Activated CD8-positive, alpha-beta memory T cell treated with anti-CD3 and anti-CD28 coated beads, Interleukin-2, amount 50 U/mL, for 48 hours (primary cell): ENCODE measurements at places on chromosomes 4 and X.
A peak's percentile ranks its signal among the peaks of the same experiment; 100 is the strongest.

- DNase-seq = no peak
These were observed 69.8 kb downstream of the SHROOM3 start for GRCh38 chr4:76504613-76505465.

DNA sequence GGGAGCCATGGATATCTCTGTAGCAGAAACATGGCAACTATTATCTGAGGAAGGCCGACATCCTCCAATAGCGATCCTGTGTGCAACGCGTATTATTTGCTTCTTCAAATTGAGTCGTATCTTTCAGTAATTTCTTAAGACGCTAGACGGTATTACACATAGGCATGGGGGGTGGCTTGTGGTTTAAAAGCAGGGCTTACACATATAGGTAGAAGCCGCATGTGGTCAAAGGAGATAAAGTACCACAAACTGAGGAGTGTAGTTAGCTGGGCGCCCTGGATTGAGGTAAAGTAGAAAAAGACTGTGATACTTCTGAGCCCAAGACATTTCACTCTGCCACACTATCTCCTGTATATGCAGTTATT is 94.6 kb downstream of the SORBS2 start:
- no peak for DNase-seq

- DNase-seq = no peak
These were observed 28.5 kb downstream of the TRIM2 start for GRCh38 chr4:153232768-153233167.

DNA sequence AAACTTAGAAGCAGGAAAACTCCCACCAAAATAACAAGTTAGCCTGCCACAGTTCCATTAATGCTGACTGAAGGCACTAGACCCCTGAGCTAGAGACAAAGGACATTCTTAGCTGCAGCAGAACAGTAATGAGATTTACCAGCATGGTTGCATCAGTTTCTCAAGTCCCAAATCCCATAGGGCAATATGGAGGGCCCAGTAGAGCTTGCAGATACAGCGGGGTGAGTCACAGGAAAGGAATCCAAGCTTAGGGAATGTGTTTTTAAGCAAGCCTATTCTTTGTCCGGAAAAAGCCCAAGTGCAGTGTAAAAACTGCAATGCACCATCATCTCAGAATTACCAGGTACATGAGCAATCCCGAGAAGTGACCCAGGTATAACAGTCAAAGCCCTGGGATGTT is 51.3 kb upstream of the EXOC1L start:
- no peak for DNase-seq

- DNase-seq = no peak
These were observed 40.8 kb upstream of the CHRDL1 start for GRCh38 chrX:110836451-110836850.

GRCh38 chrX:153378607-153379006 is 22.5 kb downstream of the PNMA6E start:
- DNase-seq = no peak

- DNase-seq = no peak
These were observed 129.8 kb downstream of the PTTG2 start for GRCh38 chr4:38089961-38090360.

DNA sequence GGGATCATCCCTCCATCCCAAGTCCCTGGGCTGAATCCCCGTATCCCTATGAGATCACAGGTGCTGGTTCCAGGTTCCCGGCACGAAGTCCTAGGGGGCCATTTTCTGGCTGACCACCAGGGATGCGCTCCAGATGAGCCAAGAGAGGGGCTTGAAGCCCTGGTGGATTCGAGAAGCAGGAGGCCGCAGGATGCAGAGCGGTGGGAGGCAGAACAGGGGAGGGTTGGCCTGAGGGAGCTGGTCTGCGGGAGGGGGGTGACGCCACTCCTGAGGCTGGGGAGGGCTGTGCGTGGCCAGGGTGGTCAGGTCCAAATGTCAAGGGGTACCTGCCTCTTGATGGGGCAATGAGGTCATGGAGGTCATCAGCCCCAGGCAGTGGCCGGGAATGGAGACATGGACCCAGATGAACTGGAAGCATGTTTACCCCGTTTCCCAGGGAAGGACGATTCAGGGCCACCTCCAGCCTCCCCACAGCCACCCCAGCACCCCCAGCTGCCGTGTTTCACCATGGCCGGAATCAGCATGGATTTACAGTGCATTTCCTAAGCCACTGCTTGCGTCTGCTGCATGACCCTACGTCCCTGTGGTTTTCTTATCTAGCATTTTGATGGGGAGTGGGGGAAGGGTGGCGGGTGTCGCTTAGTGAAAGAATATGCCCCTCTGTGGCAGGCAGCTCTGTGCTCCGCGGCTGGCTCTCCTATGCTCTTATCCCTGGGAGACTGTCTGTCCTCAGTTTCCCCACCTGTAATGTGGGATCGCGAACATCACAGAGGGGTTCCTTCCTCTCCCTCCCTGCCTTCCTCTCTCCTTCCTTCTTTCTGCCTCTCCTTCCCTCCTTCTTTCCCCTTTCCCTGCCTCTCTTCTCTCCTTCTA is 17.0 kb upstream of the HTRA3 start:
- no peak for DNase-seq

DNA sequence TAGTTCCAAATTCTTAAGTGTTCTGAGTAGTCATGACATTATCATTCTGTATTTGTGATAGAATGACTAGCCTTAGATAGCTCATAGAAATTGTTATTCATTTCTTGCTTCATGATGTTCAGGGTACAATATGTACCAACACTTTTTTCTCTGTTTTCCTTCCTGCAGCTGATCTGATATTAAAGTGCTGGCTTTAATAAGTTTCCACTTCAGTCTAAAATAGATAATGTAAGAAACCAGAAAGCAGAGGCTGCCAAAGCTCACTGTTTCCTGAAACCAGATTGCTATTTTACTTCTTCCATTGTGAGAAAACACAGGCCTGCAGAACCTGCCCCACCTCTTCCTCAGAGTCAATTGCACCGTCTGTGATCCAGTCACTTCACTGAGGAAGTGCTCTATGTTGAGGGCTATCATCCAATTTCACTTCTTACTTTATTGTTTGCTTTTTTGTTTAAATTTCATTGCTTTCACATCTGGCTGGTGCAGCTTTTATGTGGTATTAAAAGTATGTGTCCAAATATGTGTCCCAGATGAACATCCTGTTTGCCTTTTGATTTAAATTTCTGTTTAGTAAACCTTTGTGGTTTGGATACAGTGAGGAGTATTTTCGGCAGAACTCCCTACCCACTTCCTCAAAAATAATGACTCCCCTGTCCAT is 652.1 kb downstream of the ANKRD50 start:
- no peak for DNase-seq

DNA sequence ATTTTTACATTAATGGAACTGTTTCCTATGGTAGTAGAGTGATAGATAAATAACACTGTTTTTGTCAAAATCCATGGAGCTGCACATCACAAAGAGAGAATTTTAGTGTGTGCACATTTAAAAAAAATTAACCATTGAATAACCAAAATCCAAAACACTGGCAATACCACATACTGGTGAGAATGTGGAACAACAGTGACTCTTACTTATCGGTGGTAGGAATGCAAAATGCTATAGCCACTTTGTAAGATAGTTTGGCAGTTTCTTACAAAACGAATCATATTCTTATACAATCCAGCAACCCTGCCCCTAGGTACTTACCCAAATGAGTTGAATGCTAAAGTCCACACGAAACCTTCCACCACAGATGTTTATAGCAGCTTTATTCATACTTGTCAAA is 229.6 kb upstream of the GPR101 start:
- DNase-seq = no peak

- no peak for DNase-seq
These were observed 44.8 kb upstream of the PITX2 start for GRCh38 chr4:110667670-110668069.

GRCh38 chrX:12843061-12843667 is 23.7 kb upstream of the TLR7 start:
- DNase-seq = no peak

DNA sequence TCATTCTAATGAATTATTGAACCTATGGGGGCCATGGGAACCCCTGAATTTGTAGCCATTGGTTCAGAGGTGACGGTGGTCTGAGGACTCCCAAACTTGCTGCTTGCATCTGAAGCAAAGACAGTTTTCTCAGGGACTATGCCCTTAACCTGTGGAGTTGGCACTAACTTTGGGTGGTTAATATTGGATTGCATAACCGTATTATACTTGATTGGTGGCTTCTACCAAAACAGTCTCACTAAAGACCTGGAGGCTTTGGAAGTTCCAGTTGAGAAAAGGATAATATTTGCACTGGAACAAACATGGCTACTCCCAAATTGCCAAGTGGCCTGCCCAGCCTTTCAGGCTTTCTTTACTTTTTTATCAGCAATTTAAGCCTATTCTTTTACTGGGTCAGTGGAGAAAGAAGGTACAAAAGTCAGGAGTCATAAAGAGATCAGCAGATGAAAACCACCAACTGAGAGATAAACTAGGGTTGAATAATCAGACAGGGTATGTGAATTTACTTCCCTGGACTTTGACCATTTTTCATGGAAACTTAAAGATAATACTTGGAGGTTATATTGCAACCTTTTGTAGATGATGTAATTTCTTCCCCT is 7.9 kb upstream of the KLHL8 start:
- no peak for DNase-seq

DNA sequence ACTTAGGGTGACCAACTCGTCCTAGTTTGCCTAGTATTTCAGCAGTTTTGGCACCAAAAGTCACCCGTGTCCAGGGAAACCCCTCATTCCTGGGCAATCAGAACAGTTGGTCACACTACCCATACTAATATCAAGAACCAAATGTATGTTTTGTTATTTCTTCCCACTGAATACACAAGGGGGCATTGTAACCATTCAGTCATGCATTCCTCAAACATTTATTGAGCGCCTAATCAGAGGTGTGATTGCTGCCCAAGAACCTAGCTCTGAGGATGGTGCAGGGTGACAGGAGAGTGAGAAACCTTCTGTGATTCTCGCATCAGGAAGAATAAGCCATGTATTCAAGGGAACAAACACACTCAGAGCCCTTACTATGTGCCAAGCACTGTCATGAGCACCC is 69.8 kb upstream of the RAI2 start:
- DNase-seq = no peak

DNA sequence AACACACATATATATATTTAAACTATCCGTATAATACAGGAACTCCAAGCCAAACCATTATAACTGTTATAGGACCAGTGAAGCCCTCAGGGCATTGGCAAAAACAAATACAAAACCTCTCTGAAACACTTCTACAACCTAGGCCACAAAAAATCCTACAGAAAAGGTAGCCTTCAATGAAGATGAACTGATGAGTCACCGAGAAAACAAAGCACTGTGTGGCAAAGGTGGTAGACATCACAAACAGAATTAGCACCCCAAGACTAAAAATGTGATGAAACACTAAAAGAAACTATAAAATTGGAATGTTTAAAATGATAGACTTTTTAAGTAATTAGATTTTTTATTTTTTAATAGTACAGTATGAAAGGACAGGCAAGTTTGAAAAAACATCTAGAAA is 5.5 kb upstream of the HSPA4L start:
- DNase-seq = no peak

DNA sequence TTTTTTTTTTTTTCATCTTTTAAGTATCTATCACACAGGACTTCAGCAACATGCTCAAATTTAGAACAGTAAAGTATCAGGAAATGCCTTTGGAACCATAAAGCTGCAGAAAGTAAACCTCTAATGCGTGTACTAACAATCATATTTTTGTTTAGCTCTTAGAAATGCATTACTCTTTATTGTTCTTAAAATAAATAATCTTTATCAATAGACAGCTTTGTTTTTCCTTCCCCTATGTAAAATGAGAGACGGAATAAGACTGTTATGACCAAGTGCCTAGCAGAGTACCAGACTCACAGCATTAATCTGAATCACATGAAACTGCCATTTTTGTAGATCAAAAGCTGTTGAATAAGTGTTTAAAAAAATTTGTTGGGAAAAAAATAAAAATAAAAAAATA is 50.5 kb upstream of the COL25A1 start:
- no peak for DNase-seq

GRCh38 chrX:78168065-78168464 is 28.6 kb upstream of the TAF9B start:
- DNase-seq = no peak

GRCh38 chr4:139554893-139555704 is 920 bp downstream of the SETD7 start:
- peak; percentile 84 for DNase-seq

DNA sequence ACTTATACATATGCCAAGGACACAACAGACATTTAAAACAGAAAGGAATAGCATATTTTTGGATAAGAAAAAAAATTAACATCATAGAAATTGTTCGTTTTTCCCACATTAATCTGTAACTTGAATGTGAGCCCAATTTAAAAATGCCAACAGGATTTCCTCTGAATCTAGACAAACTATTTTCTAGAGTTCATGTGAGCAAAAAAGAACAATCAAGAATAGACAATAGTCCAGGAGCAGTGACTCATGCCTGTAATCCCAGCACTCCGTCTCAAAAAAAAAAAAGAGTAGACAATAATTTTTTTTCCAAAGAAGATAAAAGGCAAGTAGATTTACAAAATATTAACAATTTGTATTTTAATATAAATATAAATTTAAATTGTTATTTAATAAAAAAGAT is 73.7 kb upstream of the DUSP21 start:
- no peak for DNase-seq

DNA sequence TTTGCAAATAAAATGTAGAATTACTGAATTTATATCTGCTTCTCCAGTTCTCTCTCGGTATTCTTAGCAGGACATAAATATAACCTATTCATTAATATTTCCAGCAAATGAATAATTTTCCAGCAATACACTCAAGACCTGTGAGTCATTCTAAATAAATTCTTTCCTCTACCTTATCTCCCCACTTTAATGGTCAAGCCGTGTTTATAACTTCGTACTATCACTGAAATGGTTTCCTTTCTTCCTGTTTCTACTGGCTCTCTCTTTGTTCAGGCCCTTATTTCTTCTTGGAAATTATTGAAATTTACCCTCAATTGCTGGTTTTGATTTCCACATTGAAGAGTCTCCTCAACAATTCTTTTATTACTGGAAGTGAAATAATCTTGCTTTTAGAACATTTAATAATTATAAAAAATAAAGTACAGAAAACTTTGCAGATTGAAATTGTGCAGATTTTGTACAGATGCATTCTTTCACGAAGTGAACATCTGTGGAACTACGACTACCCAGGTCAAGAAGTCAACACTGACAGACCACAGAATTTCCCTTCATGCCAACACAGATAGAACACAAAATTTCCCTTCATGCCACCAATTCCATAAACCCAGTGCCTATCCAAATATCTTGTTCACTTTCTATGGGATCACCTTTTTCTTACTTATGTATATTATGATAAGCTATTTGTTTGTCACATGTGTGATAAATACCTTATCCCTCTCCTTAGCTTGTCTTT is 205.7 kb downstream of the FAT4 start:
- no peak for DNase-seq

DNA sequence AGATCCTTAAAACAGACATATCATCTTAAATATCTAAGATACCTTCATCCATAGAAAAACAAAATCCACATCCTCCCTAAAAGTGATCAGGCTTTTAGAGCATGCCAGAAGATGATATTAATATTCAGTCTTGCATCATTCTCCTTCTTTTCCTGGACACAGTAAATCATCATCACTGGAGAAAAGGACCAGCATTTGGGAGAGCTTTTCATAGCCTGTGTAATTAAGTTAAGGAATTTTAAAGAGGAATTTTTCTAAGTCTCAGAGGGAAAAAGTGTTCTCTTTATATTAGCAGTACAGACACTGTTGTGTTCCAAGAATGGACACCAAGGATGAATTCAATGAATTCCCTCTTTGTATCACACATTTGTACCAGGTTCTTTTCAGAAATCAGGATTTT is 696 bp downstream of the SCRG1 start:
- DNase-seq = no peak
